ENCODE measurements at places on chromosomes 5 and 9.

- peak; percentile 93 for DNase-seq
These were observed 579.7 kb upstream of the ZNF608 start for GRCh38 chr5:125326150-125326510.

GRCh38 chr9:70609542-70610286 lies 195.3 kb upstream of the KLF9 start:
- no peak for DNase-seq

DNA sequence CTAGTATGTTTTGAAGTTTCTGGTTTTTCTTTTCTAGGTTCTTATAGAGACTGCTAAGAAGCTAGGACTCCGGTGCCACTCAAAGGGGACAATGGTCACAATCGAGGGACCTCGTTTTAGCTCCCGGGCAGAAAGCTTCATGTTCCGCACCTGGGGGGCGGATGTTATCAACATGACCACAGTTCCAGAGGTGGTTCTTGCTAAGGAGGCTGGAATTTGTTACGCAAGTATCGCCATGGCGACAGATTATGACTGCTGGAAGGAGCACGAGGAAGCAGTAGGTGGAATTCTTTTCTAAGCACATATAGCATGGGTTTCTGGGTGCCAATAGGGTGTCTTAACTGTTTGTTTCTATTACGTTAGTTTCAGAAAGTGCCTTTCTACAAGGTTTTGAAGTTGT lies 52.2 kb downstream of the MTAP start:
- DNase-seq, result no peak

GRCh38 chr5:60368100-60368499 lies 331.9 kb downstream of the DEPDC1B start:
- DNase-seq, result no peak

GRCh38 chr5:1568201-1568979 lies 44.6 kb upstream of the LPCAT1 start:
- DNase-seq, result peak; percentile 74

DNA sequence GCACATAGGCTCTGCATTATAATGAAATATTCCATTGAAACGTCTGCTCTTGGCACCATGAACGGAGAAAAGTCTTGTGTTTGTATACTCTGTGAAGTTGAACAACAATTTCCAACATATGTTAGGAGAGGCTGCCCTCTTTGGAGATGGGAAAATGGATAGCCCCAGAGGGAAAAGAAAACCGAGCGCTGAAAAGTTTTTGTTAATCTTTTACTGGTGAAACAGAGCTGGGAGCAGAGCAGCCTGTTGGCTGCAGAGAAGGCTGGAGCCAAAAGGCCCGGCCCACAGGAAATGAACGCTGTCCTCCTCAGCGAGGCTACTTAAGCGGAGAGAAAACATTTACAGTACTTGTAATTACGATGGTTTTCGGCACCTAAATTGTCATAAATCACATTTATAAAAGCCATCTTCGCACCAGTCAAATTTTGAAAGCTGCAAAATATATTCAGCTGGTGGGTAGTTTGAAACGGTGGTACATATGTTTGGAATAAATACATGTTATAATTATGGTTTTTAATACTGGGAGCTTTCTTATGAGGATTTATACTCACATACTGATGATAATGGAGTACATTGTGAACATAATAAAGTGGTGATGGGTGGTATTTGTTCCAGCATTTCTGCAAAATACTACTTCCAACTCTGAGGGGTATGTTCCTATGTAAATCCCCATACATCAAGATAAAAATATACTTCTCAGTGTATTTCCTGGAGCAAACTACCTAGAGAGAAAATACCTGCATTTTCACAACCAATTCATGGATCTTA lies 129.6 kb upstream of the CNTLN start:
- peak; percentile 59 for DNase-seq

DNA sequence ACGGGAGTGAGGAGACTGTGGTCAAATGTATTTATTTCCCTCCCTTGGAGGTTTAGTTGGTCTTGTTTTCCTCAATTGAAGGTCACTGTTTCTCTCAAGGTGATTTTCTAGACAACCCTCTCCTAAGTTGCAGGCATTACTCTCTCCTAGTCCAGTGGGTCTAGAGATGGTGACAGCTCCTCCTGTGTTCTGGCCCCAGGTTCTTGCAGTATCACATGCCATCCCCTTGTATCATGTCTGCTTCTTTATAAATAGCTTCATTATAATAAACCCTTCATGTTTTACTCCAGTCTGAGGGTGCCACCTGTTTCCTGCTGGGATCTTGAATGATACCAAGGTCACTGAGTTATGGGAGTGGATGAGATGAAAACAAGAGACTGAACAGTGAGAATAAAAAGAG lies 208.0 kb upstream of the KCNN2 start:
- DNase-seq, result no peak

DNA sequence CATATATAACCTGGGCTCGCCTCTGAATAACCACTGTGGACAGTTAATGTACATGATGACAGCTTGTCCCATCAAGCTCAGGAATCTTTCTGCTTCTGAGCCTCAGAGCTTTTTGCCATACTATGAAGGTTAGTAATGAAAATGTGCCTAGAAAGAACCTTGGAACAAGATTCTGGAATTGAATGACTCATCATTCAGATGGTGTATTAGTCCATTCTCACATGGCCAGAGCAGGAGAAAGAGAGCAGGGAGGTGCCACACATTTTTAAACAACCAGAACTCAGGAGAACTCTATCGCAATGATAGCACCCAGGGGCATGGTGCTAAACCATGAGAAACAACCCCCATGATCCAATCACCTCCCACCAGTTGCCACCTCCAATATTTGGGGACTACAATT lies 542.1 kb downstream of the PRR16 start:
- DNase-seq, result no peak

- DNase-seq, result no peak
These were observed 26.4 kb downstream of the C9orf43 start for GRCh38 chr9:113436728-113437515.

GRCh38 chr9:122005597-122005996 lies 87.5 kb downstream of the TTLL11 start:
- peak; percentile 47 for DNase-seq

DNA sequence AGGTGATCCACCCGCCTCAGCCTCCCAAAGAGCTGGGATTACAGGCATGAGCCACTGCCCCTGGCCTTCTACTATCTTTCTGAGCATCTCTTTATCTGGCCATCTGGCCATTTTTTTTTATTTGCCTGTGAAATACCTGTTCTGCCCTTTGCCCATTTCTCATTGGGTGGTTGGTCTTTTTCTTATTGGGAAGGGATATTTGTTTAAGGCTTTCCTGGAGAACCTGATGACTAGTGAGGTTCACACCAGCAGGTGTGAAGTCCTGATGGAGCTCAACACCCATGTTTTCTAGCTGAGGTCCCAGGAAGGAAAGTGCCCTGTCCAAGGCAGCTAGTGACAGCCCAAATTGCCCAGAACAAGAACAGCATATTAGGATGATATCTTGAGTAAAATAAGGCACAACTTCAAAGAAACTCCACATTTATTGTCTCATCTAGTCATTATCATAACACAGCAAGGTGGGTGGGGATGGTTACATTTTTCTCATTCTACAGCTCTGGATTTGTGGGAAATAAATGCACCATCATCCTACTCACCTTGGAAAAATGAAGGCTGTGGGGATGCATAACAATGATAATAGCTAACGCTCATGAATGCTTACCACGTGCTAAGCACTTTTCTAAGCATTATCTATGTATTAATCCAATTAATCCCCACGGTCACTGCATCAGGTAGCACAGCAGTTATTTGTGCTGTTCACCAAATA lies 20.3 kb downstream of the SLC36A3 start:
- DNase-seq, result no peak

DNA sequence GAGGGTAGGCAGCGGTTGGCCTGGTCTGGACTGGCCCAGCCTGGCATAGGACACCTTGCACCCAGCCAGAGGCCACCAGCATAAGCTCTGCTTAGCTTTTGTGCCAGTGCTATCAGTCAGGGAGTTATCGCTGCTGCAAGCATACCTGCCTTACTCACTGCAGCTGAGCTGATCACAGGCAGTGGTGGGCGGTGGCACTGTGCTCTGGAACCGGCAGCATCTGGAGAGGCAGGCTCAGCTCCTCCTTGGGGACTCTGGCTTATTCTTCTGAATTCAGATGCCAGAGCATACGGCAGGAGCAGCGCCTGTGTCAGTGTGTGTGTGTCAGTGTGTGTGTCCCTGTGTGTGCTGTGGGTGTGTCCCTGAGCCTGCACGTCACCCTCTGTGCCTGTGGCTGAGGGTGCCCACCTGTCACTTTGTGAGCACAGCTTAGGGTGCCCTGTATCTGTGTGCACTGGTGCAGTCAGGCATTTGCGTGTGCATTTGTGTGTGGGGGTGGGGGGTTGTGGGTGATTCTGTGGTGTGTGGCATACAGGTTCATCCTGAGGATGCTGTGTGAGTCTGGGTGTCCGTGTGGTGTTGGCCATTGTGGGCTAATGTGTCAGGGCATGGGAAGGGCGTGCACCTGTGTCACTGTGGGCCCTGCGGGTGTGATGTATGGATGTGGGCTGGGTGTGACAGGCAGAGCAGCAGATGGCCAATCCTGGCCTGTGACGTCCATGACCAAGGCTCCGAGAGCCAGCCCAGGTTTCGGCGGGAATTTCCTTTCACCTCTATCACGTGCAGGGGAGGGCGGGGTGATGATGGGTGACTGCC lies 23.5 kb downstream of the LMX1B start:
- no peak for DNase-seq

- no peak for DNase-seq
These were observed 1578.2 kb upstream of the WWC1 start for GRCh38 chr5:166713295-166713694.

GRCh38 chr5:9009931-9010651 lies 535.8 kb downstream of the SEMA5A start:
- DNase-seq, result no peak

DNA sequence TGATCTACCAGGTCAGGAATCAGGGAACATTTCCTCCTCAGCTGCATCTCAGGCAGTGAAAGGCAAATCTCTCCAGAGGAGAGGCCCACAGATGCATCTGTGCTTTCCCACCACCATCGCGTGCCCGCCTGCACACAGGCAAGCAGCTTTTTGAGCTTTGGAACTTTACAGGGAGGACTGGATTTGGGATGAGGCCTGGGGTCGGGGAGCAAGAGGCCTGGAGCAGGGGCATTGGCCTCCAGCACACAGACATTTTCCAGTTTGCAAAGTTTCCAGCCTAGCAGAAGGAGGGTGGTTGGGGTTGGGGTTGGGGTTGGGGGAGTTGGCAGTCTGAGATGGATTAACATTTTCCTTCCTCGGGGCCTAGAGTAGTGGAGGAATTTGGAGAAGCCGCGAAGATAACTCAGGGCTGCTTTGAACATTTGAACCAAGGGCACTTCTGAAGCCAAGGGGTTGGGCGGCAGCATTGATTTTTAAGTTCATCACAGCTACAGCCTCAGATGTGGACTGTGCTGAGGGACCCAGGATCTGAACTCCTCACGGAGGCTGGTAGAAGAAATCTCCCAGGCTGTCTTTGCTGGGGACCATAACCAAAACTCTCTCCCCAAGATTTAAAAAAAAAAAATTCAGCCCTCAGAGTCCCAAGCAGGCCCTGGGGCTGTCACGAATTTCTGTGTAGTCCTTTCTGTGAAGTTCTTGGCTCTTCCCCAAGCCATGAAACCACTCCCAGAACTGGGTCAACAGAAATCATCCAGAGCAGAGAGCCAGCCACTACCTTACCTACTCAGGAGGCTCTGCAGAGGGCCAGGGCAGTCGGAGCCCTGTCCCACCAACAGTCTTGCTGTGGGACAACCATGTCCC lies 25.6 kb downstream of the C5orf15 start:
- no peak for DNase-seq

GRCh38 chr5:69033690-69034089 lies 60.1 kb upstream of the SLC30A5 start:
- DNase-seq, result no peak

DNA sequence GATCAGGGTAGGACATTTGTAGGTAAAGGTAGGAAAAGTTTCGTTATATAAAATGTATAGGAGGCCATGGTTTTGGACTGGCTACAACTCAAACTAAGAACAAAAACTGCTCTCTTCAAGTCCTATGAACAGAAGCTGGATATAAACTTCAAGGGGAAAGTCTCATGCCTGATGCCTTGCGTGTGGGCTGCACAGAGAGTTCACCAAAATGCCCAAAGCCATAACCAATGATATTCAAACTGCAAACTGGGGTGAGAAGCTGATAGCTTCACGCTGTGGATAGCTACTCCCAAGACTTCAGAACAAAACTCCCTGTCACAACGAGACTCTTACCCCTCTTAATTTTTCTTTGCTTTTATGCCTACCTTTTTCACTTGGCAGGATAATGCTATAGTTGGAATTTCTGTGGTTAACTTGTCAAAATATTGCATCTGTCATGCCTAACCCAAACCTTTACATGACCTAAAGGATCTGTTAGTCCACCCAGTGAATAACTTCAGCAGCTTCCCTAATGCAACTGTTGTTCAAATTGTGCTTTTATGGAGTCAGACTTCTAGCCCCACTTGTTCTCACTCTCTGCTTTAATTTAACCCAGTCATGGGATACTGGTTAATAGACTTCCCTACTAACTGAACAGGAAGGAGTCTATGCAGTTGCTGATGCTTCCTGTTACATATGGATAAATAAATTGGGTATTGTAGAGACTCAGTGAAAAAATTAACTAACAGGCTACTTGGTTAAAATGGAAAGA lies 71.9 kb downstream of the SFXN1 start:
- no peak for DNase-seq

DNA sequence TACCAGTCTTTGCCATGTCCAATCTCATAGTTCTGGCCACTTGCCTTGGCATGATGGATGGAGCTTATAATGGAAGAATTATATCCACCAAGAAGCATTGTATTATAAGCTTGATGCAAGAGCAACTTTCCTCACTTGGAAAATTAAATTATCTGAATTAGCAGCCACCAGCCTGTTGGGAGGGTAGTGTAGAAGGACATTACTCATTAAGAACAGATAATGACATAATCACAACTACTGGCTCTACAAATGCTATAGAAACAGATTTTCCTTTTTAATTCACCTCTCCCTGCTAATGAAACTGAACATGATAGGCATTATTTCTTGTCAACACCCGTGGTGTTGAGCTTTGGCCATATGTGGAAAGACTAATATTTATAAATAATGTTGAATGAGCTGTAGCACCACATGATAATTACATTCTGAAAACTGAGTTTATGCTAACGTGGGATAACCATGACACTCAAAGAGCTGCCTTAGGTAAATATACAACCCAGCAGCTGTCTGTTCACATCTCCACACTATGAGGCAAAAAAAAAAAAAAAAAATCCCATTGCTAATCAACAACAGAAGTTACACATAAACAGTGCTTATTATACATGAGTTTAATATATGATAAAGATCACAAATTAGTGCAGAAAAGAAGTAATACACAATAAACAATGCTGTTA lies 48.1 kb upstream of the NR4A3 start:
- no peak for DNase-seq

- peak; percentile 75 for DNase-seq
These were observed 1.2 kb upstream of the PCSK1 start for GRCh38 chr5:96434201-96434645.
